ENCODE measurements at places on chromosomes 3 and 15. TPM values are rescaled to one million over a fixed set of nuclear protein-coding genes. Genes with fewer than 3 reads are reported as not detected.
A peak's percentile ranks its signal among the peaks of the same experiment; 100 is the strongest.

Gene BSN
- total RNA-seq = 0.10 TPM

Gene CDHR4
- not detected for total RNA-seq

Gene TMEM44
- total RNA-seq = 19.0 TPM

Gene GOLGA6A
- not detected for total RNA-seq

- peak; percentile 54 for DNase-seq
Measured at GRCh38 chr3:72004749-72005292, 219.9 kb upstream of the PROK2 start.
